Effector CD4-positive, alpha-beta T cell (primary cell): ENCODE measurements at places on chromosomes 6 and 20.

DNA sequence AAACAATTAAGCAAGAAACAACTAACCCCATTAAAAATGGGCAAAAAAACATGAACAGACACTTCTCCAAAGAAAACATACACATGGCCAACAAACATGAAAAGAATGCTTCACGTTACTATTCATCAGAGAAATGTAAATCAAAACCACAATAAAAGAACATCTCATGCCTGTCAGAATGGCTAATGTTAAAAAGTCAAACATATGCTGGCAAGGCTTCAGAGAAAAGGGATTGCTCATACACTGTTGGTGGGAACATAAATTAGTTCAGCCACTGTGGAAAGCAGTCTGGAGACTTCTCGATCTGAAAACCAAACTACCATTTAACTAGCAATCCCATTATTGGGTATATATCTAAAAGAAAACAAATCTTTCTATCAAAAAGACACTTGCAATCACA, 217.5 kb downstream of the TINAG start:
- no peak for DNase-seq

DNA sequence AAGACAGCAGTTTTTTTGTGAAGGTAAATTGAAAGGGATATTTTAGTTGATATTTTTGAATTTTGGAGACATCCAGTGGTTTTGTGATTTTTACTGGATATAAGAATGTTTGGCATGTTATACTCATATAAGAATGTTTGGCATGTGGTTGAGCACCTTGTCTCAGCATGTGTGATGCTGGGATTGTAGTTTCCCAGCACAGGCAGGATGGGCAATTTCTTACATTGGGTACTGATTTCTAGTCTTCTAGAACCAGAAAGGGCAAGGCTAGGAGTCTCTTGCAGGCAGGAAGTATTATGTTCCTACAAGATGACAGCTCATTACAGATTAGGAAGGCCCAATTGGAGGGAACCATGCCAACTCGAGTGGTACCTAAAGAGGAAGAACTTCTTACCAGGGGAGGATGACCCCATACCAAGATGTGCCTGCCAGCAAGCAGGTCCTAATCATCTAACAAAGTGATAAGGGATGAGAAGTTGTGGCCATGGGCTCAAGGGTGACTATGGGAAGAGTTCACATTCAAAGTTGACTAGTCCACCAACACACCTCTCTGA, 377.8 kb downstream of the UTRN start:
- no peak for DNase-seq

DNA sequence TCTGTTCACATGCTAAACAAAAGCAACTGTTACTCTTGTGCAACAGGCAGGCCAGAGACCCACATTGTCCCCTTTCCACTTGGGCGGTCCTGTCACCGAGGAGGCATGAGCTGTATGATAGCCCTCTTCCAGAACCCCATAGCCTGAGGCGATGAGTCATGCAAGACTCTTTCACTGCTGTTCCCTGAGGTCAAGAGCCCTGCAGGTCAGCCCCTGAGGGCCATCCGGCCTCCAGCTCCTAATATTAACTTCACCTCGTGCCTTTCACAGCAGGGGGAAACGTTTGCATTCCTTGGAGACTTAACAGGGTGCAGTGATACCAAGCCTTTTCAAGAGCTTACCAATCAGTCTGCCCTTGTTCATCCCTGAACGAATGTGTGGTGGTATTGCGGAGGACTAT, 253.3 kb upstream of the ECI2 start:
- no peak for DNase-seq

GRCh38 chr6:1400126-1400850, 10.9 kb downstream of the FOXF2 start:
- no peak for DNase-seq

DNA sequence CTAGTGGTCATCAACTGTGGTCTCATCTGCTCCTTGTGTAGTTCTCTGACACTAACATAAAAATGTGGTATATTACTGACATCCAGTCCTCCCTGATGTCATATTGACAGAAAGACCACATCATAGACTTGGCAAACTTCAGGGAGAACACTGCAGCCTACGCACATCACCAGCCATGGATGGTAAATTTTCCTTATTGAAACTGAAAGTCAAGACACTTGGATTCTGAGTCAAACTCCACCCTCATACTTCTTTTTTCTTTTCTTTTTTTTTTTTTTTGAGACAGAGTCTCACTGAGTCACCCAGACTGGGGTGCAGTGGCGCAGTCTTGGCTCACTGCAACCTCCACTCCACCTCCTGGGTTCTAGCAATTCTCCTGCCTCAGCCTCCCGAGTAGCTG, 25.4 kb downstream of the NDRG3 start:
- no peak for DNase-seq

GRCh38 chr6:144379356-144379755, 94.2 kb downstream of the UTRN start:
- no peak for DNase-seq

GRCh38 chr6:5827056-5827904, 179.4 kb downstream of the NRN1 start:
- DNase-seq: no peak

DNA sequence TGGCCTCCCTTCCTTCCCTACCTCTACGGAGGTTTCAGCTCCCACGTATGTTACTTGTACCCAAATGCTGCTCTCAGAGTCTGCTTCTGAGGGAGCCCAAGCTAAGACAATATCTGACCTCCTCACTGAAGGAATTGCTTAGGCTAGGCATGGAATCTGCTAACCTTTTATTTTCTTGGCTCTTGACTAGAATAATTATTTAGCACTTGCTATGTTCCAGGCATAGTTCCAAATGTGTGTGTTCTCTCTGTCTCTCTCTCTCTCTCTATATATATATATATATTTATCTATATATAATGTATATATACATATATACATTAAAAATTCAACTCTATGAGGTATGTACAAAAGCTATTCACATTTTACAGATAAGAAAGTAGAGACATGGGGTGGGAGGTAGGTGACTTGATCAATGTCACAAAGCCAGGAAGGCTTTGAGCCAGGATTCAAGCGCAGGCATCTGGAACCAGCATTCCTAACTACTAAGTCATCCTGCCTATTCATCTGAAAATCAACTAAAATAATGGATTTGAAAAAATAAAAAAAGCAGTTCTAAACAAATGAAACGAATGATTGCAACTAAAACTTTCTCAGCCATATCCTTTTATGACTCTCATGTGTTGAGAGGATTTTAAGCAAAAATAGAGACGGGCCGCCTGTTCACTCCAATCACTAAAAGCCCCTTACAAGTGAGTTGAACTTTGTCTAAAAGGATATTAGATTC, 189.7 kb upstream of the JAG1 start:
- DNase-seq: no peak

DNA sequence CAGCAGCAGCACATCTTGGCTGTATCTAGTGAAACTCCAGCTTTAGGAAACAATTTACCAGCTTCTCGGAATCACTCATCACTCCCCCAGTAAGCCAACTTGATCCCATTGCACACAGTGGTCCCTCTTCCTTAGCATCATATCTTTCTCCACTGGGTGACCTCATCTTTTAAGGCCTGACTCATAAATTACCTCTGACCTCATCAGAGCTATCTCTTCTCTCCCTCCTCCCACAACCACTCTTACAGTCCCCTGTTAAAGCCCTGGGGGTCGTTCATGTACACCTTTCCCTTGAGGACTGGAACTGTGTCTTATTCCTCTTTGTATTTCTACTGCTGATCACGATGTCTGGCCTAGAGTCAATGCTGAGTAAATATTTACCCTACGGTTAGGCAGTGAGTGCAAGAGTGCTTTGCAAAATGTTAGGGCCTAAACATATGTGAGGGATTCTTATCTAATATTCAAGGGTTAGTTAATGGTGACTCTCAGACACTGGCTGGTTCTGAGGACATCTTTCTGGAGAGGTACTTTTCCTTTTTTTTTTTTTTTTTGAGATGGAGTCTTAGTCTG, 187.2 kb downstream of the LRFN2 start:
- DNase-seq: no peak

DNA sequence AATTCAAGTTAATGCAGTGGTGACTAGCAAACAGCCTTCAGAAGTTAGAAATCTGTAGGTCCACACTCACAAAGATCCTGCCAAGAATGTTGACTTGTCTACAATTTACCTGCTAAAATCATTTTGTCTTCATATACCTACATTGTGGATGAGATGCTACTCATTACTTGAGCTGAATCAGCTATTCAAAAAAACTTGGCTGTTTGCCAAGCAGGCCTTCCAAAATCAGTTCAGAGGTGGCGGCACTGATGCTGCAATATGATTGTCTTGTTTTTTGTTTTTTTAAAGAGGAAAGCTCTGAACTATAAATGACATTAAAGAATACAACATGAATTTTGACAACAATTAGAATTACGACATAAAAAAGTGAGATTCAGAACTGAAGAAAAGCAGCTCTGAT, 354.7 kb upstream of the KHDRBS2 start:
- DNase-seq: no peak

DNA sequence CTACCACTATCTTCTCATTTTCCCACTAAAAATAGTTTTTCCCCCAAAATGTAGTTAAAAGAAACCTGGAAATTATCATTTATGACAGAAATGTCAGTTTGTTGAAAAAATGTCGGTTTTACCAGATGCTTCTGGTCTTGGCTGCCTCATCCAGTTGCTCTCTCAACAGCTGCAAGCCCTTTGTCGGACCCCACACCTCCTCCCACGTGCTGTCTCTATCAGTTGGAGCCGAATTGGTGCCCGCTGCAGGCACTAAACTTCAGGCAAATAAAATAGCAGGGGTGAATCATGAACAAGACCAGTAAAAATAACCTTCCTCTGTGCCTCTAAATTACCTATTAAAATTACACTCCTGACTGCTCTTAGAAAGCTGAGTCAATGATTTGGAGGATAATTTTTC, 129.5 kb upstream of the CEP162 start:
- DNase-seq: no peak

- DNase-seq: no peak
Measured at GRCh38 chr6:78589436-78589835, 277.9 kb upstream of the IRAK1BP1 start.

DNA sequence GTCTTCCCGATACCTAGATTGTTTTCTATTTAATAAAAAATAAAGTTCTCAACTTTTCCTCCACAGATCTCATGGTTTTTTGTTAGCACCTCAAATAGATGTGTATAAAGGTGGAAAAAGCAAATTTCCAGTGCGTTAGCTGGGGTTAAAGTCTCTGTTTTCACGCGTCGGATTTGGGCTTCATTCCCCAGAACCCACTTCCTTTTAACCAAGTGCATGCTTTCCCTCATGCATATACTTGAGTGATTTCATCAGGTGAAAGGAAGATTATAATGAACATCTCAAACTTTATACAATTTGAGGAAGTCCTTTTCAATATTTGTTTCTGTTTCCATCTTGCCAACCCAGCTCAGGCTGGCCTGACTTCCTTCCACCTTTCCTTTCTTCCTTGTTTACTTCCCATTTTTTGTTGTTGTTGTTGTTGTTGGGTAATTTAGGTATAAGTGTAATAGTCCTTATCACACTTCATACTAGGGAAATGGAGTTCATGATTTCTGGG, 43.9 kb upstream of the GGTLC1 start:
- DNase-seq: no peak

- no peak for DNase-seq
Measured at GRCh38 chr6:16635810-16636602, 125.3 kb downstream of the ATXN1 start.

DNA sequence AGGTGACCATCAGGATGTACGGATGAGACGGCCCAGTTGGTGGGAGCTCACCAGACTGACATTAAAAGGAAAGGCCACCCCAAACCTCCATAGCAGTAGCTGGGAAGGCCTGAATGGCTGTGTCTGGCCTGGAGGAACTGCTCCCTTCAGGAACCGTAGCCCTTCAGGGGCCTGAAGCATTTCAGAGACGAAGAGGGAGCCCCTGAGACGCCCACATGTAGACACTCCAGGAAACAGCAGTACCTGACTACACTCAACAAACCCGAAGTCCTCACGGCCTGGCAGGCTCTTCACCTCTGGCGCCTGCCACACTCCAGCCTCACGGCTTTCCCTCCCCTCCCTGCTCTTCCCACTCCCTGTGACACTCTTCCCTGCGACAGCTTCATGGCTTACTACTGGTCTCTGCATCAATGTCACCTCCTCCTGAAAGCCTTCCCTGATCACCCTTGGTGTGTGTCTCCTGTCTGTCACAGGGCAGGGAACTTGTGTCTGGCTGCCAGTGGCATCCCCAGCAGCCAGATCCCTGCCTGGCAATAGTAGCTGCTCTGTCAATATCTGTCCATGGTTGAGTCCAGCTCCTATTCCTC, 14.6 kb upstream of the STX16 start:
- no peak for DNase-seq

DNA sequence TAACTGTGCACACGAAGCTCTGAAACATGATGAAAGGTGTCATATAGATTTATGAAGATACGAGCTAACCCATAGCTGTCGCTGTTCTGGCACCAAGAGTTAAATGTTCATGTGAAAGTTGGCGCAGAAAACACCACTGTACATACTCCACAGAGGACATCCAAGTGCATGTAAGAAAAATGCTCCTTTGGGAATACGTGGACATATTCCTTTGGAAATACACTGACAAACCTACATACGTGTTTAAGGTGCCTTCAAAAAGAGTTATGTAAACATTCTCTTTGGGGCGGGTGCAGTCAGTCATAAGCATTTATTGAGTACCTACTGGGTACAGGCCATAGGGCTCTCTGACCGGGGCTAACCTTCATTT, 723 bp upstream of the ARID1B start:
- no peak for DNase-seq
